ENCODE measurements at places on chromosomes 3 and 15. TPM values are rescaled to one million over a fixed set of nuclear protein-coding genes. Genes with fewer than 3 reads are reported as not detected.

CCDC71 gene
- total RNA-seq: 25.7 TPM

UBAP1L gene
- total RNA-seq: 3.5 TPM

GRCh38 chr3:134253475-134254226 is 3.0 kb upstream of the RYK start:
- no peak for DNase-seq

DNA sequence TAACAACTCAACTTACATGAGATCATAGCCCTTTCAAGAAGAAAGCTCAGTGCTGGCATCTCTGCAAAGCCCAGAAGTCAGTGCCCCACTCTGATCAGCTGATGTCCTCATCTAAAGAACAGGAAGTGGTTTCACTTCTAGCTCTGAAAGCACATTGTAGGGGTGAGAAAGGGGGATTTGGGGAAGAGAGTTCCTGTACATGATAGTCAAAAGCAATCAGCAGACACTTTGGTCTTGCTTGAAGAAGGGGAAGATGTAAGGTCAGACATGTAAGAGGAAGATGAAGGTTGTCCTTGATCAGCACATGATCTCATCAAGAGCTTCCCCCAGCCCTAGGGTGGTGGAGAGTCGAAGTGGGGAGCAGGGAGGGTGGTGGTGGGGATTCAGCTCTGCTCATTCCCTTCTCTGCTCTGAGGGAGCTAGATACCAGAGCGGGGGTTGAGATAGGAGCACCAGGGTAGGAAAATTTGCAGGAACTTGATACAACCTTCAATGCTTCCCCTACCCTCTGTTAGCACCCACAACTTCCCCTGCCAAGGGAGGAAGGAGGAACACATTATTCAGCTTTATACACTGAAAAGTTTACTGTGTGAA is 76.4 kb upstream of the ETV5 start:
- DNase-seq: no peak

MYRIP gene
- total RNA-seq: 0.19 TPM

CAMP gene
- 2.4 TPM for total RNA-seq

GNB5 gene
- total RNA-seq: 33.7 TPM

RAD51 gene
- 6.1 TPM for total RNA-seq

GRCh38 chr15:68585574-68586273 is 6.9 kb downstream of the CORO2B start:
- DNase-seq: no peak

CCR3 gene
- total RNA-seq: not detected

DNA sequence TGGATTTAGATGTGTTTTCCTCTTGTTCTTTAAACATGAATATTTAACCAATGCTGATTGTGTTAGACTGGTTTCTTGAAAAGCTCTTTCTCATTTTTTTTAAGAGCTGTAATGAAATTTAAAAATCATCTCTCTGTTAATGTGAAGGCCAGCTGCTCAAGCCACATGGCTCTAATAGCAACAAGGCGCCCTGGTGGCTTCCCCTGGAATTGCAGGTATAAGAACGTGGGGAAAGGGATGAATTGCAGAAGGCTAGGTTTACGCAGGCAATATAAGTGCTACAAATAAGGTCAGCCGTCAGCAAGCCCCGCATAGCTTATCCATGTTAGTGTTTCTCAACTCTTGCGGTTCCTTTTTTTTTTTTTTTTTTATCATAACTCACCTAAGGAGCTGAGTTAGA is 108.5 kb downstream of the SAMMSON start:
- peak; percentile 53 for DNase-seq

DNA sequence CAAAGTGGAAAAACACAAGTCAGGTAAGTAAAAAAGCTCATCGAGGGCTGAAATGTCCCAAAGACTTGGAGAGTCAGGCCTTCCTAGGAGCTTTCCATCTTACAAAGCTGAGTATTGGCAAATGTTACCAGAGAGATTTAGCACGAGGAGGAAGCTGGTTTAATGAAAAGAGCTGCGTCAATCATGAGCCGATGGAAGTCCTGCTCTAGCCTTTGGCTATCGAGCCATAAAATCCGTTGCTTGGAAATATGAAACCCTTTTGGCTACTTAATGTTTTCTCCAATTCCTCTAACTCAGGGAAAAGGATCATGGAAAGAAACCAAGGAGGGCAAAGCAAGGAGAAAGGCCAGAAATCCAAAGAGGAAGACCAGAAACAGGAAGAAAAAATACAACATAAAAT is 1074.6 kb downstream of the FHIT start:
- DNase-seq: no peak

LRTM1 gene
- total RNA-seq: not detected

DNA sequence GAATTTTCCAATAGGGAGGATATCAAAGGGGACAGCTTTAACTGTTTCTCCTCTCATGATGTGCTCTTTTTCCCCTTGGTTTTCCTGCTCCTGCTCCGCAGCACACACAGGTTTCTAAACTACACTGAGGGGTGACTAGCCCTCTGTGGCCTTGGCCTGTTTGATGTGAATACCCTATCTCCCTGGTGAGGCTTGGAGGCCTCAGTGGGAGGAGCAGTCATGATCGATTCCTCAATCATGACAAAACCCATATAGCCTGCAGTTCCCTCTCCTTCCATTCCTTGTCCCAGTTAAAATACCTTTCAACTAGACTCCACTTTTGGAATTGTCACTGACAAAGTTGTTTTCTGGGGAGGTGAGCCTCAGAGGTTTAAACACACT is 24.0 kb upstream of the USP3 start:
- no peak for DNase-seq

FYCO1 gene
- 17.0 TPM for total RNA-seq

CHST2 gene
- 2.3 TPM for total RNA-seq

TMEM40 gene
- total RNA-seq: 58.4 TPM

DNA sequence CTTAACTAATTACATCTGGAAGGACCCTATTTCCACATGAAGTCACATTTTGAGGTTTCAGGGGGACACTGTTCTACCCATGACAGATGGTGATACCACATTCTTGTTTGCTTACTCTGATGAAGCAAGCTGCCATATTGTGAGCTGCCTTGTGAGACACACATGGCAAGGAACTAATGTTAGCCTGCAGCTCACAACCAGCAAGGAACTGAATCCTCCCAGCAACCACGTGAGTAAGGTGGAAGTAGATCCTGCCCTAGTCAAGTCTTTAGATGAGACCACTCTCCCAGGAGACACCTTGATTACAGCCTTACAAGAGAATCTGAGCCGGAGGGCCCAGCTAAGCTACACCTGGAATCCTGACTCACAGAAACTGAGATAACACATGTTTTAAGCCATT is 160.1 kb downstream of the PDE8A start:
- DNase-seq: no peak

DNA sequence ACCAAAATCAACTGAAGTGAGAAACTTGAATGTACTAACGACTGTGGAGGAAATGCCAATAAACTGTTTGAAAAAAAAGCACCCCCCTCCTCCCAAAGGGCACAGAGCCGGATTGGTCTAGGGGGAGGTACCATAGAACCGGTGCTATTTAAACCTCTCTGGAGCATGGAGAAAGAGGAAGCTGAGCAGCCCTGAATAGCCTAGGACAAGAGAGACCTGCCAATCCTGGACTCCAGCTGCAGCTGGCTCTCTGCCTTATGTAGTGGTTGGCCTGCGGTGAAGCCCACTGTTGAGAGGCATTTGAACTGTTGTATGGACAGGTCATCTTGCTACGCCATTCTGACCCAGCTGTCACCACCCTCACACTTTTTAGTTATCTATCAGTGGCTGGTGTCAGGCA is 1.5 kb upstream of the SH3GL3 start:
- DNase-seq: no peak

GRCh38 chr3:146274833-146275232 is 23.9 kb upstream of the PLSCR4 start:
- no peak for DNase-seq

ISLR gene
- not detected for total RNA-seq

DNA sequence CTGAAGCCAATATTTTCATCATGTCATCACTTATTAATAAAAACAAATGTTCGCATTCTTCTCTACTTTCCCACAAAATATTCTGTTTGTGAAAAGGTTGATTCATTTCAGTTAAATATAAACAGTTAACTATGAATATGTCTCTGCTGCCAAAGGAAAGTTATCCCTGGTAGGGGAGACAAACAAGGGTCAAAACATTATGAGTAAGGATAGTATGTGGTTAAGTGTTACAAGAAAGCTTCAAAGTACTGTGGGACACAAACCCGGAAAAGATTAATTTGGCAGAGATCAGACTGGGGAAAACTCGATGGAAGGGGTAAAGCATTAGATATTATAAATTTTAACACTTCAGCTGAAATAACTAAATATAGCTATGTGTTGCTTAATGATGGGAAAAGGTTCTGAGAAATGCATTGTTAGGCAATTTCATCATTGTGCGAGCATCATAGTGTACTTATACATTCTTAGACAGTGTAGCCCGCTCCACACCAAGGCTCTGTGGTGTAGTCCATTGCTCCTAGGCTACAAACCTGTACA is 436.5 kb upstream of the TBL1XR1 start:
- peak; percentile 39 for DNase-seq

DNA sequence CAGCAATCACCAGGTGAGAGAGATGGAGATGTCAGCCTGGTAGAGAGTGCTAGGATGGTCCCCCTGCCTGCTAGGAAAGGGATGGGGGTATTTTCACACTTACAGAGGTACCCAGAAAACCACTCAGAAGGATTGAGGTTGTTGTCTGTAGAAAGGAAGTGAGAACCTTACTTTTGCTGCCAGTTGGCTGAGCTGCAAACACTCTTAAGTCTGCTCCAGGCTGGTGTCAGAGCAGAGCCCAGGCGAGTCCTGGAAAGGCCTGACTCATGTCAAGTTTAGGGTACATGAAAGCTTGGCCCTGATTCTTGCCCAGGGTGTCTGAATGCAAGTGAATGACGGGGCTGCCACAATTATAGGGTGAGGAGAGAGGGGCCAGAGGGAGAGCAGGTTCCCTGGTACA is 214.5 kb upstream of the TRIM42 start:
- no peak for DNase-seq

DNA sequence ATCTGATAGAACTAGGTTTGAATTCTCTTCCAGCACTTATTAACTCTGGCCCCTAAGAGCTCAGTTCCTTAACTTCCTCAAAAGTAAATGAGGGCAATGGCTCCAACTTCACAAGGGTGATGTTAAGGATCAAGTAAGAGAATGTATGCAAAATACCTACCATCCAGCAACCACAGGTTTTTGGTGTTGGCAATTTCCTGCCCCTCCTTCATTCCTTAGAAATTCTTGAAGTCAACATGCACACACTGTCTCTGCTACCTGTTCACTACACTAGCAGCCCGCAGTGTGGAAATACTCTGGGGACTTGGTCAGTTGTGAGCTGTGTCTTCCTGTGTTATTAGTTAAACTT is 5.0 kb downstream of the ZBED2 start:
- DNase-seq: no peak

DNA sequence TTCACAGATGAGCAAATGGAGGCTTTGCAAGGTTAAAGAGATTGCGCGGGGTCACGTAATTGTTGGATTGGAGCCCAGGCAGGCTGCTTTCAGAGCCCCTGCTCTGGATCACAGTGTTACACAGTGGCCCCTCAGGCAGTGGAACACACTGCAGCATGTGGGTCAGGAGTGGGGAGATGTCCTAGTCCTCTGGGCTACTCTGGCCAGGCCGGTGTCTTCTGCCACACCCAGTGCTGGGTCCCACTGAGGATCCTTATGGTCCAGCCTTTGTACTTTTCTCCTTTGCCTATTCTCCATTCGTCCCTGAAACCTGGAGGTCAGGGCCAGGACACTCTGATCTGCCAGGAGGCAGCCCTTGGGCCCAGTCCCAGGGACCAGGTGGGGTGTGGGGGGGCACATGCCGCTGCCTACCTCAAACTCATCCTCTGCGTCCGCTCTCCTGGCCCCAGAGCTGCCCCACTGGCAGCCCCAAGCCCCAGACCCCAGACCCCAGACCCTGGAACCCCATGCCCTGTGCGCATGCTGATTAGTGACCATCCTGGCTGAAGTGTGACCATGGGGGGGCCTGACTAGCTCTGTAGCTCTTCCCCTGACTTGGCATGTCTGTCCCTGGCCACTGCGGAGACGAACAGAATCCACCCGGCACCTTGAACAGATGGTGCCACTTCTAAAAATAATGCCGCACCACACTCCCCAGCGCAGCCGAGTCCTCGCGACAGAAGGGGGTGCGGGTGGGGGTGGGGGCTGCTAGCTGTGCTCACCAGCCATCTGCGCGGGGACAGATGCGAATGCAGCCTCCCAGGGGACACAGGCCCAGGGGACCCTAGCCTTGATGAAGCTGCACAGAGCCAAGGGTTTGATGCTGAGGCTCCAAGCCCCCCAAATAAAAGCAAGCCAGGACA is 41.6 kb downstream of the ATP2B2 start:
- DNase-seq: no peak

IL12A gene
- 1.3 TPM for total RNA-seq

ROBO2 gene
- not detected for total RNA-seq

GRCh38 chr15:40471105-40471807 is 472 bp downstream of the CHST14 start:
- no peak for DNase-seq
